ENCODE measurements at places on chromosomes 12 and 14.

- no peak for DNase-seq
Observed at GRCh38 chr12:78385541-78385940, 479.0 kb upstream of the SYT1 start.

- peak; percentile 66 for DNase-seq
Observed at GRCh38 chr12:57514720-57515407, 5.5 kb downstream of the DDIT3 start.

DNA sequence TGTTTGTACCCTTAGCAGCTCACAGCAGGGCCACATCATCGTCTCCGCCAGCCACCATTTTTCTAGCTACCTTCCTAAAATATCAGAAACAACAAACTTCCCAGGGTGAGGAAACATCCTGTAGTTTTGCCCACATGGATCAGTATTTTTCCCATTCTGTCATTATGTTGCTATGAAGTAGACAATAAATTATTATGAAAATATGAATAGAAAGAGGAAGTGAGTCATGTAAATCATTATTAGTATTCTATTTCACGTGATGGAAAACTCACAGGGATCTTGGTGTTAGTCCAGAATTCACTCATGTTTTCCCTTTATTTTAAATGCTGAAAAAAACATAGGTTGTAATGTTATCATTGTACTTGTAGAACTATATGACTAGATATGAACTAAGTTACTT, 319.4 kb downstream of the SYT1 start:
- no peak for DNase-seq

GRCh38 chr12:13039328-13039956, 4.7 kb upstream of the FAM234B start:
- no peak for DNase-seq

- no peak for DNase-seq
Observed at GRCh38 chr12:10849425-10849878, at the start of gene PRR4. Gene PRR4 (minus strand): TSS chr12:10849475. CDS start chr12:10849437, 38 bp downstream.

GRCh38 chr12:77914081-77914488, 83.4 kb downstream of the NAV3 start:
- no peak for DNase-seq

DNA sequence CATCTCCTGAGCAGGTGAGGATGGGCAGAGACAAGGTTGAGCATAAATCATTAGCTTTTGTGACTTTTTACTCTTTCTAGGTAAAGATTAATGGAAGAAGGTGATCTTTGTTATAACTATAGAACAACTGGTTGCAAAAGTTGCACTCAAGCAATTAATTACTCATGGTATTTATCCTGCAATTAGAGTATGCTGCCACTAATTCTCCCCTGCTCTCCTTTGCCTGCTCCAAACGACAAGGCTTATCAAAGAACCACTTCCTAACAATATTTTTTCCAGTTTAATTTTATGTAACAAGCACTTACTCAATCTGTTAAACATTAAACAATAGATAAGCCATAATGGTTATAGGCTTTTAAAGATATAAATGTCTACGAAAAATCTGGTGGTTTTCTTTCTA, 189.9 kb upstream of the PELI2 start:
- DNase-seq = no peak

- peak; percentile 93 for DNase-seq
Observed at GRCh38 chr12:49088150-49088931, 6.3 kb downstream of the DHH start.

GRCh38 chr12:102883204-102883799, 33.7 kb downstream of the PAH start:
- DNase-seq = peak; percentile 66

- DNase-seq = no peak
Observed at GRCh38 chr14:55977392-55978150, 140.6 kb upstream of the PELI2 start.

- no peak for DNase-seq
Observed at GRCh38 chr12:71300772-71301675, 138.6 kb upstream of the LGR5 start.

Measured in NCI-H2081 (cell line).